Coronary artery (tissue), 2 donors: ENCODE measurements at places on chromosomes 5 and 9.

- no peak for DNase-seq
These were observed 165.2 kb downstream of the NR2F1-AS1 start for GRCh38 chr5:93415819-93416218.

- no peak for DNase-seq
These were observed 131.4 kb downstream of the MAST4 start for GRCh38 chr5:66727630-66728029.

GRCh38 chr5:61991866-61992265 is 314.1 kb upstream of the KIF2A start:
- DNase-seq = no peak

- no peak for DNase-seq
These were observed 214.4 kb downstream of the ARL15 start for GRCh38 chr5:54095969-54096368.

GRCh38 chr9:7790022-7790818 is 9.4 kb downstream of the DMAC1 start:
- no peak for DNase-seq
